ENCODE measurements at places on chromosomes 2 and 18. TPM values are rescaled to one million over a fixed set of nuclear protein-coding genes. Genes with fewer than 3 reads are reported as not detected.

NT5C1B gene
- total RNA-seq: not detected

LRATD1 gene
- 27.8 TPM for total RNA-seq

EGR4 gene
- 0.10 TPM for total RNA-seq

CNDP1 gene
- total RNA-seq: 0.10 TPM

HOXD3 gene
- total RNA-seq: 9.7 TPM

CRACDL gene
- total RNA-seq: 1.1 TPM

CPLX4 gene
- not detected for total RNA-seq

LANCL1 gene
- 37.4 TPM for total RNA-seq

RAB27B gene
- 10.5 TPM for total RNA-seq

PLA2R1 gene
- 11.3 TPM for total RNA-seq

GALR1 gene
- 2.1 TPM for total RNA-seq

COL5A2 gene
- total RNA-seq: 620 TPM

ASAP2 gene
- 19.0 TPM for total RNA-seq

ABHD1 gene
- 0.10 TPM for total RNA-seq

COL4A3 gene
- total RNA-seq: 0.20 TPM

ADD2 gene
- 8.5 TPM for total RNA-seq

NLRC4 gene
- 2.3 TPM for total RNA-seq

DTNB gene
- total RNA-seq: 9.2 TPM

RAPGEF4 gene
- total RNA-seq: 10.3 TPM

Data from skin of body (tissue), 3 donors.